Astrocyte of the hippocampus (primary cell): ENCODE measurements at places on chromosomes 5 and 9.

- DNase-seq, result no peak
Observed at GRCh38 chr9:86550401-86550800, 196.2 kb upstream of the TUT7 start.

- peak; percentile 36 for DNase-seq
Observed at GRCh38 chr5:148760945-148761638, 65.3 kb upstream of the ADRB2 start.

DNA sequence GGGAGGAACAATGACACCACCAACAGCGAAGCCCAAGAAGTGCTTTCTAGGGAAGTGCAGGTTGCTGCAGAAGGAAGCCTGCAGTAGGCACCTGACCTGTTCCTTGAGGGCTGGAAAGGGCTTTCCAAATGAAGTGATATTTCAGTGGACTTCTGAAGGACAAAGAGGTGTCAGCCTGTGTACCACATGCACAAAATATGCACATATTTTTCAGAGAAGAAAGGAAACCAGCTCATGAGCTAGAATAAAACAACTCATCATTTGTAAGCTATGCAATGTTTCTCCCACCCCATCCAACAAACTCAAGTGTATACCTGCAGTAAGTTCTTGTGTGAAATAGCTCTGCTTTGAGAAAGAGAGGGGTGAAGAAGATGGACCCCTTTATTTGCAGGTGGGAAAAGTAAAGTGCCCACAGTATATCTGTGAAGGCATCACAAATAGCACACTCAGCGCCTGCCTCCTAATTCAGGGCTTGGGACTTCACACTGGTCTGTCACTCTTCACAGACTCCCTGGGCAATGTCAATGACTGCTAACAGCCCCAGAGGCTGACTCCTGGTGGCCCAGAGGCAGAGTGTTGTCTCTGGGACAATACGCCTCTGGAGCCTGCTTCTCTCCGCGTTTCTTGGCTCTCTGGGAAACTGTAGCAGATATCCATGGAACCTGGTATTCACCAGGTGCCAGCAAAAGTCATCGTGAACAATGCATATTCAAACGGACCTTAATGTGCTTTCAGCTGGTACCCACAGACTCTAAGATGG, 198.1 kb upstream of the EFNA5 start:
- DNase-seq, result peak; percentile 16

DNA sequence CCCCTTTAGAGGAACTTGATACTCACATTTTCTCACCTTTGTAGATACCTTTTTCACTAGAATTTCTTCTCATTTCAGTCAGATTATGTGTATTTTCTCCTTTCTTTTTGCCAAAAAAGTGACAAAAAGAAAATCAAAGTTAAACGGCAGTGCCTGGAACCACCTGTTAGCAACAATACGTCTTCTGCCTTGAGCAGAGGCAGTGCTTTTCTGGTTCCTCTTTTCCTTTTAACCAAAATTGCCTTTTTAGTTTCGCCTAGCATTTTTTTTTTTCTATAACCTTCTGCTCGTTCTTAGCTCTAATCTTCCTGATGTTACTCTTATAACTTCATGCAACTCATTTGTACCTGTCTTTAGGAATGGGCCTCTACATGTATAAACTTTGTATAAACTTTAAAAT, 26.1 kb downstream of the SMIM32 start:
- no peak for DNase-seq

DNA sequence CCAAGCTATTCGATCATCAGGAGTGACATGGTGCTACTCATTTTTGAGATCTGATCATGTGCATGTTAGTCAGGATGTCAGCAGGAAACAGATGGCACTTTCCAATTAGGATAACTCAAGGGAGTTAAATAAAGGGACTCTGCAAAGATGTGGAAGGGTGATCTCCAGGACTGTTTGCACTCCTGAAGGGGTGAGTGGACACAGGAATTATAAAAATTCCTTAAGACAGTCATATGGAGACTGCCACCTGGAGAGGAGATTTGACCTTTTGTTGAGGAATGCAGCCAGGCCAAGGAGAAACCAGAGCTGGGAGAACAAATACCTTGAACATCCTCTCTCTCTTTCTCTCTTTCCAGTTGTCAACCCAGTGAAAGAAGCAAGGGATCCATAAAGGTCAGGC, 189.1 kb downstream of the GABRG2 start:
- DNase-seq, result no peak

GRCh38 chr5:170330568-170331054, 33.0 kb upstream of the LCP2 start:
- no peak for DNase-seq

GRCh38 chr9:114048533-114049415, 29.3 kb downstream of the AMBP start:
- DNase-seq, result no peak

GRCh38 chr5:86979811-86980411, 287.8 kb upstream of the RASA1 start:
- DNase-seq, result peak; percentile 38

DNA sequence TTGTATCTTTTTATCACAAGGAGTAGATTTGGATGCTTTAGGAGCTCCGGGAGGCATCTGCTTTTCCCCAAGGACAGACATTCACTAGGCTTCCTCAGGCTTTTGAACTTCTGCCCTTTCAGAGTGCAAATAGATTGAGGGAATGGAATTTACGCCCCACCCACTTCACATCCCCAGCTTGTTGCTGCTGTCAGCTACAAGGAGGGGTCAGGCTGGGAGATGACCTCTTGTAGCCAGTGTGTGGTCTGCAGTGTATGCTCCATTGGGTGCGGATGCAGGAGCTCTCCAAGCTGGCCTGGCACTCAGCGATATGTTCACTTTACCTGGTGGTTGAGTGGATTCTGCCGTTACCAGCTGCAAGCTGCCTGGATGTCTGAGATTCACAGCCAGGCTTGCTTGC, 6.4 kb downstream of the TNFSF15 start:
- DNase-seq, result no peak

DNA sequence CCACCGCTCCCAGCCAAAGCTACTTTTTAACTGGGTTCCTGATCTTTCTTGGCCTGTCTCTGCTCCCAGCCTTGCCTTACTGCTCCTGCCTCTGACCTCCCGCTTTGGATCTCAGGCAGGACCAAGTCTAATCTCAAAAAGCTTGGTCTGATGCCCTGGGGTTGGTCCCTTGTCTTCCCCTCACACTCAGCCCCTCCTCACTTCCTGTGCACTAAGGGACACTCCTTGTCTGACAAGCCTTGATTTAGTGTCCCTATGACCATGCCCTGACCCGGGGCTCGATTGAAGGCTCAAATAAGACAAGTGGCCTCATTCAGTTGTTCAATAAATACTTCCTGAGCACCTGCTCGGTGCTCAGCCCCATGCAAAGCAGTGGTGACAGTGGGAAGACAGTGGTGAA, 3.7 kb upstream of the GTF3C5 start:
- DNase-seq, result no peak

DNA sequence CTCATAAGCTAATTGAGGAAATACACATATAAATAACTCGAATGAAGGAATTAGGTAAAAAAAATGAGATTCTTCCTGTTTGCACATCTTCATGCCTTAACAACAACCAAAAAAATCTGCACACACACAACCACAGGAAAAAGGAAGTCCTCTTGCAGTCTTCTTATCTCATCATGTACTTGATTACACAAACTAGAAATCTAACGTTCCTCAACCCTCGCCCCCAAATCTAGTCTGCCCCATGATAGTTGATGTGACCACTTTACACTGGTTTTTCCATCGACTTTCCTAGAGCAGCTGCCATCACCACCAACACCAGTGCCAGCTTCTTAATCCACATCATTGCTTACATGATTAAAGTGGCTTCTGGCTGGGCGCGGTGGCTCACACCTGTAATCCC, 31.2 kb upstream of the RNU6ATAC start:
- DNase-seq, result no peak

DNA sequence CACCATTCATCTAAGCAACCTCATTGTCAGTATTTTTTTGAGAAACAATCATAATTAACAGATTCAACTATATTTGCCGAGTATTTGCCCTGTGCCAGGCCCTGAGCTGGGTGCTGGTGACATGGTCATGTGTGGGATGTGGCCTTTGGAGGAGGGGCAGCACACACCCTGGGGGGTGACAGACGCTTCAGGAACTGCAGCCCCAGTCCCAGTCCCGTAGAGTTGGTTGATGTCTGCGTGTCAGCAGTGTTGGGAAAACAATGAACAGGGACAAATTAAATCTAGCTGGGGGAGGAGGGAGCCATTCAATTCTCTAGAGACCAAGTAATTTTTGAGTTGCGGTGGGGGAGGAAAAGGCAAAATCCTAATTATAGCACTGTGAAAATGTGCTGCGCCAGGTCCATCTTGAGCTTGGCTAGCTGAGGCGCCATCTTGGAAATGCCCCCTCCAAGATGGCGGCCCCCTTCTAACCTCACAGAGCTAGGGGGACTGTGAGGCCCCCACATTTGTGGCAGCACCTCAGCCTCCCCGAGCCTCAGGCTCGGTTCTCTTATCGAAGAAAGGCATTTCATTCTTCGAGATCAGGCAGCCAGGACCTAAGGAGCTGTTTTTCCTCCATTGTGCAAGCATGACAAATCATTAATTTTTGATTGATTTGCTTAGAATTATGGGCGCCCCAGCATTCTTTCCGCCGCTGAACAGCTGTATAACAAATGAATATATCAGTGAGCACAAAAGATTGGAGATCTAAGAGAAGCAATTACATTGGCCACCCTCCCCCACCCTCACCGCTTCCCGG, 87.8 kb downstream of the ZNF618 start:
- DNase-seq, result no peak

DNA sequence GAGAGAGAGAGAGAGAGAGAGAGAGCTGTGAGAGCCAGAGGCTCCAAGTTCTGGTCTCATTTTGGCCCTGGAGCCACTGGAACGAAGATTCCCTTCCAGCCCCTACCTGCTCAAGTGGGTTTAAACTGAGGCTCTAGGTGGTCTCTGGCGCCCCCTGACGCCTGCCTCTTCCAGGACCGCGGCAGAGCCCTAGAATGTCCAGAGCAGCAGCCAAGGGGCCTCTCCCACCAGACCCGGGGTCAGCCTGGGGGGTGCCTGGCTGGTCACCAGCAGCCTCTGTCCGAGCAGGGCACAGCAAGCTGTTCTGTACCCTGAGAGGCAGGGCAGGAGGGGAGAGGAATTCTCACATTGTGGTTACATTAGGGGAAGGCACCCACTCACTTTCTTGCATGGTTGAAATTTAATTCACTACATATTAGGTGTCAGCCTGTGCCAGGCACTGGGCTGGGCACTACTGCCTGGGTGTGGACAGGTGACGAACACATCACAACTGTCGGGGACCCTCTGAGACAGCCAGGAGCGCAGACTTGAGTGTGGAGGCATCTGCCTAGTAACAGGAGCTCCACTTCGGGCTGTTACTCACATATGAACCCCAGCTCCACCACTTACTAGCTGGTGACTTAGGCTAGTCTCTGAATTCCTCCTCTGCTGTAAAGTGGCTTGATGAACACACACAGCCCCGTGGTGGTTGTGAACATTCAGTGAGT, 44.5 kb downstream of the AMBP start:
- DNase-seq, result peak; percentile 45

- DNase-seq, result peak; percentile 56
Observed at GRCh38 chr9:18114559-18115475, 359.1 kb upstream of the ADAMTSL1 start.

- no peak for DNase-seq
Observed at GRCh38 chr5:69485471-69485870, 7.1 kb upstream of the OCLN start.

DNA sequence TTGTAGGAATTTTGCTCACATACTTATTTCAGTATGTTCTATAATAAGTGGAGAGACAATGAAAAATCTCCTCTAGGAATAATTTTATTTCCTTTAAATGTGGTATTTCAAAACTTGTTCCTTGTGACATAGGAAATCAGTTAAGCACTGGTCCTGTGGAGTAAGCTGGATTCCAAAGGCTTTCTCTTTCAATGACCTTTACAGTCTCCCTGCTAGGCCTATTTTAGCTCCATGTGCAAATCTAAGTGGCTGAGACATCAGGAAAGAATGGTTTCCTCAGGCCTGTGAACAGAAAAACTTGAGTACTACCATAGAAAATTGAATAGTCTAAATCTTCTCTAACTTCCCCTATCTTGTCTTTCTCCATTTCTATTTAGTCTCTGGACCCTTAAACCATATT, 514.2 kb upstream of the TLE4 start:
- DNase-seq, result no peak

- no peak for DNase-seq
Observed at GRCh38 chr9:35287987-35288632, 126.3 kb downstream of the UNC13B start.

DNA sequence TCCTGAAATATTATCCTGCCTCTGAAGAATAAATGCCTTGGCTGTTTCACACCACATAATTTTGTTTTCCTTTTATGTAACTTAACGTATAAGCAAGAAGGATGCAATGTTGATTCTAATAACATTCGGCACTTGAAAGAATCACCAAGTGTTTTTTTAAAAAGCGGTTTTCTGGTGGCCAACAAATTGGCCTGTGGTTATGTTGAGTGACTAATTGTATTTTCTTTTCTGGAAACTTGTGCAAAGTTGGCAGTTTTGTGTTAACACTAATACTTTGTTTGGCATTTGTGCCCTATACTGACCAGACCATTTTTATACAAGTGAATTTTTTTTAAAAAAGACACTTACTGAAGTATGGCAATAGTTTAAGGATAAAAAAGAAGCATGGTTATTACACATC, 452.7 kb downstream of the BNC2 start:
- DNase-seq, result peak; percentile 60

DNA sequence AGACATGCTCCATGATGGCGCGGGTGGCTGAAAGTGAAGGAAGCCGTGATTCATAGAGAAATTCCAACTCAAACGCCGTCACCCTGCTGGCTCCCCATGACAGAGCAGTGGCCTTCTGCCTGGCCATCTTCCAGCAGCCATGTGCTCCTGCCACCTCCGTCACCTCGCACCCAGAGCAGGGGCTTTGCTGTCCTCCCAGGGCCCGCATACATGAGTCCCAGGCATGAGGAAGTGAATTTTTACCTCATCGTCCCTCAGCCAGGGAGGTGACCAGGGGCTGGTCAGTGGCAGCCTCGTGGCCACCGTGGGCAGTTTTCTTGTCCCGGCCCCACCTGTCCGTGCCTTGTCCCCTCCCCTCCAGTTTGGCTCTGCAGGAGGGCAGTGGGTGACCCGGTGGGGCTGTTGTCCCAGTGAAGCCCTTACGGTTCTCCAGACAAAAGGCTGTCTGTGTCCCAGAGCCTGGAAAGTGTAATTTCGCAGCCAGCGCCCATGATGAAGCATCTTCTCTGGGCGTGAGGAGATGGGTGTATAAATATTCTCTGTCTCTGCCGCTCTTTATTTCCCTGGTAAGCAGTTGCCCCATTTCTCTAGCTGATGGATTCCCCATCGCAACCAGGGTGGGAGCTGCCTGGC, 124.0 kb upstream of the LMX1B start:
- no peak for DNase-seq
